ENCODE measurements at places on chromosomes 1 and 21. TPM values are rescaled to one million over a fixed set of nuclear protein-coding genes. Genes with fewer than 3 reads are reported as not detected.

- no peak for DNase-seq
Measured at GRCh38 chr1:204563307-204563706, 47.1 kb downstream of the MDM4 start.

DNA sequence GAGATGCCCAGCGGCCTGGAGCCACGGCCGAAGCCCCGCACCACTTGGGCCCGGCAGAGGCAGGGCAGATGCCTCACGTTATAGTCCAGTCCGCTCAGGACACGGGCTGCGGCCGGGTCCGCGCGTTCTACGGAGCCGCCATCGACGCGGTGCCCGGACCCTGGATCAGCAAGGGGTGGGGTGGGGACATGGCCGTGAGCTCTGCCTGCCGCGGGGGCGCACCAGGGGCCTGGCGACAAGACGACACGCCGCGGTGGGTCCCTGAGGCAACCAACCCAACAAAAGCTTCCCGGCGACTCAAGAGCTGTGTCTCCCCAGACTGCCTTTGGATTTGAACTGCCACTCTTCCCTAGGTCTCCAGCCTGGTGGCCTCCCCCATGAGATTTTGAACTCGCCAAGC lies 211.4 kb upstream of the GREM2 start:
- DNase-seq, result no peak

DNA sequence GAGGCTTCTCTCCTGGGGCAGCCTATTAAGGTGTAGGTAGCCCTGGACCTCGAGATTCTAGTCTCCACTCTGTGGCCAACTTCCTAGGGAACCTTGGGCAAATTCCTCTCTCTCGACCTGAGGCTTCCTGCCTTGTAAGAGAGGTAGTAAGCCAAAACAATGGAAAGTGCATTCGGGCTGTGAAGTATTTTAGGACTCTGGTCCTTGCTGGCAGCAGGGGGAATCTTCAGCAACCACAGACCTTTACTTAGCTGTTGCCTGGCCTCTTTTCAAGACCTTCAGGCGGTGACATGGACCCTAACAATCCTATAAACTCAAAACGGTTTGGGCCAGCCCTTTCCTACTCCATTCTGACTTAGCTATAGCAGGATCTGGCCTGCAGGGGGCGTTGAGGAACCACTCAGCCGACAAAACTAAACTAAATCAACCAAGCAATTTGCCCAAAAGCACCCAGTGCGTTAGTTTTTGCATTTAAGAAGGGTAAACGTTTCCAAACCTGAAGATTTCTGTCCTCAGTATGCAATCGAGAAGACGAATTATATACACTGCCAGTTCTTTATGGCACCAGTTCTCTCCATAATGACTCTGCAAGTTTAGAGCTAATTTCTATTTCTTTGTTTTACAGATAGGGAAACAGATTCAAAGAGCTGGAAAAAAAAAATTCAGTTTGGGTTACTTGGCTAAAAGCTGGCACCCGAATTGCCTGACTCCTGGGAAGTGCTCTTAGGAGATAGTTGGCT lies 10.9 kb upstream of the SESN2 start:
- peak; percentile 90 for DNase-seq

KRTAP13-2 gene
- total RNA-seq, result not detected

GRCh38 chr21:34132926-34133325 lies 59.5 kb downstream of the MRPS6 start:
- no peak for DNase-seq

DNA sequence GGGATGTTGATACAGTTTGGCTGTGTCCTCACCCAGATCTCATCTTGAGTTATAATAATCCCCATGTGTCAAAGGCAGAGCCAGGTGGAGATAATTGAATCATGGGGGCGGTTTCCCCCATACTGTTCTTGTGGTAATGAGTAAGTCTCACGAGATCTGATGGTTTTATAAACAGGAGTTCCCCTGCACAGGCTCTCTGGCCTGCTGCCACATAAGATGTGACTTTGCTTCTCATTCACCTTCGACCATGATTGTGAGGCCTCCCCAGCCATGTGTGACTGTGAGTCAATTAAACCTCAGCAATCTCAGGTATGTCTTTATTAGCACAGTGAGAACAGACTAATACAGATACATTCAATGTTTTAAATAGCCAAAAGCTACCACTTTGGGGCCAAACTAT lies 41.1 kb downstream of the SLC35F3 start:
- DNase-seq, result no peak

DNA sequence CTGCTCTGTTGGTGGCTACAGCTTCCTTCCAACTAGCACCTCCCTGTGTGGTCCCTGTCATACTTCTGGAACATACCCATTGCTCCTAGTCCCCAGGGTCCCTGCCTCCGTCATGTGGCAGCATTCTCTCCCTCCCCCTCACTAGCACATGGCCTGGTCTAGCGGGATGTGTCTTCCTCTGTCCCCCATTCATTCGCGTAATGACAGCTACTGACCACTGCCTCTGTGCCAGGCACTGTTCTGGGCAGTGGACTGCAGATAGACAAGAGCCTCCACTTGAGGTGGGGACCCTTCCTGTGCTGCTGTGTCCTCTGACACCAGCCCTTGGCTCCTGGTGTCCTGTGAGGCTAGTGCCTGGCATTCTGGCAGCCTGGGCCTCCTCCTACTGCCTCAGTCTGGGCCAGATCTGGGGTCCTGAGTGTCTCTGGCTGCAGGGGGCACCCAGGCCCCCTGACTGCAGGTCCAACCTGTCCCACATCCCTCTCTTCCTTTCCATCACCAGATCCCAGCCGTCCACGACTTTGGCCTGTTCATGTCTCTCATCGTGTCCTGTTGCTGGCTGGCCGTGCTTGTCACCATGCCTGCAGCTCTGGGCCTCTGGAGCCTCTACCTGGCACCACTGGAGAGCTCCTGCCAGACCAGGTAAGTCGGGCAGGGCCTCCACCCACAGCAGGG lies 38.1 kb downstream of the DISP3 start:
- DNase-seq, result no peak

DNA sequence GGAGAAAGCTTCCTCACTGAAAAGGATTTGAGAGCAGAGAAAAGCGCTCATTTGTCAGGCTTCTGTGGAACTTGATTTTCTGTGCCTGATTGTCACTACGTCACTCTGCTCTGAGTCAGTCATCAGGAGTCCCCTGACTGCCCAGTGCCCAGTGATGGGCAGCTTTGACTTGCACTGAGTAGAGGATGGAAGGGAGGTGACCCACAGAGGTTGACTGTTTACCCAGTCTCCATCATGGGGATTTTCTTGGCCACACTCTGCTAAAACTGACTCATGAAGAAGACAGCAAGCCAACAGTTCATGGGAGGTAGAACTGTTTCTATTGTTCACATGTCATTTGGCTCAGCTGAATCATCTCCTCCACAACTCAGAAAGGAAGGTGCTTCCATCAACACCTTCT lies 82.1 kb upstream of the DUSP10 start:
- DNase-seq, result no peak

GRCh38 chr1:203763505-203763904 lies 1.5 kb upstream of the LAX1 start:
- DNase-seq, result no peak

TMIGD3 gene
- 1.7 TPM for total RNA-seq

DNA sequence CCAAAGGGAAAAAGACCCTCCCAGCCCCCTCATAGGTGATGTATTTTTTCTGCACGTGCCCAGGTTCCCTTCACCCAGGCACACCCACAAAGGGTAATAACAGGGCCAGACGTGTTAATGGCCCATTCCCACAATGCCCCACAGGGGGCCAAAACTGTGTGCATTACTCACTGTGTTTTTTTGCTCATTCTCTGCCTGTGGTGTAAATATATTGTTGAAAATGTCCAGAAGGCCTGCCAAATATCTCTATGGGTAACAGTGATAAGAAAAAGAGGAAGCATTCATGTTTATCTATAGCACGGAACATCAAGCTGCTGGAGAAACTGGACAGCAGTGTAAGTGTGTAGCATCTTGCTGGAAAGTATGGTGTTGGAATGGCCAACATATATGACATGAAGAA lies 21.9 kb downstream of the RHEX start:
- DNase-seq, result no peak

DNA sequence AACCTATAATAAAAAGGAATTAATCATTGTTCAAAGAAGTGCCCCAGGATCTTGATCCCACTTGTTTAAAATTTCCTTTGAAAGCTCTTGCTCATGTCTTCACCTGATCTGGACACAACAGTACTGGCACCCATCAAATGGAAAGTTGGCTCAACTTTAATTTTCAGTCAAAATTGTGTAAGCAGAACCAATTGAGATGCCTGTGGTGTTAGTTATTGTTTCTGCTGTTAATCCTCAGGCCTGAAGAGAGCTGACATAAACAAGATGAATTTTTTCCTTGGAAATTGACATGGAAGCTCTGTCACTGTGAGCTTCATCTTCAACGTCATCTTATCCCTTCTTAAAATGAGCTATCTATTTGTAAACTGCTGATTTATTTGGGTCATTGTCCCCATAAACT lies 88.3 kb upstream of the TNFSF4 start:
- DNase-seq, result no peak

DNA sequence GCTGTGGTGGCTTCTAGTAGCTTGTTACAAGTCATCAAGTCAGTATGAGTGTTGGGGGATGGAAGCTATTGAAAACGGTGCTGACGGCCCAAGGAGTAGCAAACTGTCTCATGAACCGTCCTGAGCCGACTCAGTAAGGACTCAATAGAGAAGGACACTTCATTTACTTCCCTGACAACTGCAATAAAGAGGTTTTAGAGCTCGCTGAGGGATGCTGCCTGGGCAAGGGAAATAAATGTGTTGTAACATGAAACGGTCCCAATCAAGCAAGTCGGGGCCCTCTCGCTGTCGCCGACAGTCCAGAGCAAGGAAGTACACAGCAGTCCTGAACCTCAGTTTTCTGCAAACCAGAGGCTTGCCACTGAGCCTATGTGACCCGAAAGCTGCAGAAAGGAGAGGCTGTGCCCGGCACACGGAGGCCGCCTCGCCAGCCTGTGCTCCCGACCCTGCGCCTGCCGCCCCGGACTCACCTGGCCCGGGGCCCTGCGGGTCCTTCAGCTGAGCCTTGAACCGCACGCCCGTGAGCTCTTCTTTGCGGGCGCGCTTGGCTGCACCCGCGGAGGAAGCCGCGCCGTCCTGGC lies 423 bp downstream of the URB1 start:
- DNase-seq, result no peak

DNA sequence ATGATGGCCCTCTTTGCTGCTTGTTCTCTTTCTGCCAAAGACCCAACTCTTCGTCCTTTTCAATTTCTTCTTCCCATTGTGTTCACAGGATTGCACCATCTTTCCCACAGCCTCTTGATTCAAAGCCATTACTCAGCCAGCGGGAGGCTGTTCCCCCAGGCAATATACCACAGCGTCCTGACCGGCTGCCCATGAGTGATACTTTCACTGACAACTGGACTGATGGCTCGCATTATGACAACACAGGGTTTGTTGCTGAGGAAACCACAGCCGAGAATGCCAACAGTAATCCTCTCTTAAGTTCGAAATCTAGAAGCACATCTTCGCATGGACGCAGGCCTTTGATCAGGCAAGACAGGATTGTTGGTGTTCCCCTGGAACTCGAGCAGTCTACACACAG lies 167.4 kb downstream of the LRRC40 start:
- DNase-seq, result peak; percentile 49

DNA sequence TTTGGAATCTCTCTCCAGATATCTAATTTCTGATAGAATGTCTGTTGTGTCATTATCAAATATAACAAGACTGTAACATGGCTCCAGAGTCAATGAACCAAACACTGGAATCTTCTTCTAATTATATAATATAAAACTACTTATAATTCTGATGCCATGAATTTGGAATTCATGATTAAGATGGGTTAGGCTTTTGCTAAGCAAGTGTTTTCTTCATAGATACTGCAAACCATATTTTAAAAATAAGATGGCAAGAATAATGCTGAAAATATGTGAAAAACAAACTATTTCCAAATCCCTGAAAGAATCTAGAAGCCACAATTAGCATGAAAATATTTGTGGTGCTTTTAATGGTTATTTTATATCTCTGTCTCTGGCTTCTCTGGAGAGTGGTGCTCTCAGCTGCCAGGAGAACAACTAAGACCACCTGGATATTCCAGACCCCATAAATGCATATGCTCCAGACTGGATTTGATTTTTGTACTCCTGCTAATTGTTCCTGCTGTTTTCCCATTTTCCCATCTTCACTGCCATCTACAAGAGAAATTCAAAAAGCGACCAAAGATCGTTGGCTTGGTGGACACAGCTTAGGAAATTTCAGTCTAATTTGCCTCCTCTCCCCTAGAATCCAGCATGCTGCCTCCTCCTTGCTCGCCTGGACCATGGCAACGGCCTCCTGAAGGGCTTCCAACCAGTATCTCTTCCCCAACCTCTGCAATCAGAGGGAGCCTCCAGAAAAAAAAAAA lies 418.9 kb downstream of the SETD4 start:
- DNase-seq, result no peak

GRCh38 chr1:170660281-170660713 lies 3.6 kb upstream of the PRRX1 start:
- DNase-seq, result no peak

DNA sequence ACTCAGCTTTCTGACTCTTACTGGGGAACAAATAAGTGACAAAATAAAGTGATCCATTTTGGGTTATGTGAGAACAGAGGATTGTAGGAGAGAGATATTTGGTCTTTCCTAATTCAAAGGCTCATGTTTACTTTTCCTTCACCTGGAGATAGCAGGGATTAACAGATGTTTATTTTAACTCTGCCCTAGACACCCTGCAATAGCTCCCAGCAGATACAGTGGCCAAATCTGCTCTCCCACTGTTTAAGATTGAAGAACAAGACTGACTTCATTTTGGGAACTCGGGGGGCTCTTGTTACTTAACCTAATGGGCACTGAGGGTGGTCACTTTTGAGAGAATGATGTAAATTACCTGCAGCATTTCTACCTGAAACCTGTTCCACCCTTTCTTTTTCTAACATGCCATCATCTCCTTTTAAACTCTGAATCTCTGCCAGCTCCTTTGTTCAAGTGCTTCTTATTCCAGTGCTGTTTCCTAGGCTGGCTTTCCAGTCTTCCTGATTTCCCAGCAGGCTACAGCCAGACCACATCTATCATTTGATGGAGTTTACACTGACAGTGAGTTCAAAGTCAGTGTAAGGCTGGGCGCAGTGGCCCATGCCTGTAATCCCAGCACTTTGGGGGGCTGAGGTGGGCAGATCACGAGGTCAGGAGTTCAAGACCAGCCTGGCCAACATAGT lies 90.0 kb downstream of the SELENOF start:
- no peak for DNase-seq

- DNase-seq, result no peak
Measured at GRCh38 chr1:18710002-18710401, 79.4 kb downstream of the PAX7 start.
